Activated CD8-positive, alpha-beta memory T cell treated with anti-CD3 and anti-CD28 coated beads for 24 hours (primary cell): ENCODE measurements at places on chromosomes 12 and 14.
A peak's percentile ranks its signal among the peaks of the same experiment; 100 is the strongest.

DNA sequence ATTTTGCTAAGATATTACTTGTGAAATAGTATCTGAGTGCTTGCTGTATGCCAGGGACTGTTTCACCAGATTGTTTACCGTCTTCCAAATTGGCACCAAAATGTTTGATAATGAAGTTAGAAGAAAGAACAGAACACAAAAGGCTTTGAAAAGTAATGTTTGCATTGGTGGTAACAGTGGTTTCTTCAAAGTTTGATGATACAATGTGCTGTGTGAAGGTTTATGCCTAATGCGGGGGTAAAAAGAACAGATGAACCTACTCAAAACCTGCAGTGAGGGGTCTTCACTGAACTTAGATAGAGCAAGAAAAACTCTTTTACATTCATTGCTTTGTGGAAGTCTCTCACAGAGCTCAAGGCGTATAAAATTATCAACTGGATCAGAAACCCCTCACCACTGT, 76.2 kb downstream of the PRKCH start:
- DNase-seq: no peak

GRCh38 chr14:92898566-92899131, 24.3 kb upstream of the CHGA start:
- no peak for DNase-seq

DNA sequence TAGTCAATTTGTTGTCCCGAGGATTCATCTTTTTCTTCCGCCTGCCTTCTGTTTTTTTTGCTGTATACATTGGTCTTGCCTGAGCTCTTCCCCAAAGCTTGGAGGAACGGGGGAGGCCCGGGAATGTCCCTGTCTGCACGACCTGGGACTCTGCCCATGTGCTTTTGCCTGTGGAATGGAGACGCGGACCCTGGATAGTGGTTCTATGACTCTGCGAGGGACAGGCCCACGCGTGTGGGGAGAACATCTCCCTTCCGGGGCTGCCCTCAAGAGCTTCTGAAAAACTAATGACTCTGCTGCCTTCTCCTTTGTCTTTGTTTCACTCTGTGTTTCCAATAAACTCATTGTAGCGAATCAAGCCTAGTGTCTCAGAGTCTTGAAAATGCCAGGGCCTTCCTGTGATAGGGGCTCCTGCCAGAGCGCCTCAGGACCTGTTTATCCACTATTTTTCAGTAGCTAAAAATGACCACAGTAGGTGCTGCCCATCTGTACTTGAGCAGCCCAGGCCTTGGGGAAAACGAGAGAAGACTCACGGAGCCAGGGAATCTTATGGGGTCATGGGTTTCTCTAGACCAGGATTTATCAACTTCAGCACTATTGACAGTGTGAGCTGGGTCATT, 12.3 kb downstream of the KRT83 start:
- no peak for DNase-seq

DNA sequence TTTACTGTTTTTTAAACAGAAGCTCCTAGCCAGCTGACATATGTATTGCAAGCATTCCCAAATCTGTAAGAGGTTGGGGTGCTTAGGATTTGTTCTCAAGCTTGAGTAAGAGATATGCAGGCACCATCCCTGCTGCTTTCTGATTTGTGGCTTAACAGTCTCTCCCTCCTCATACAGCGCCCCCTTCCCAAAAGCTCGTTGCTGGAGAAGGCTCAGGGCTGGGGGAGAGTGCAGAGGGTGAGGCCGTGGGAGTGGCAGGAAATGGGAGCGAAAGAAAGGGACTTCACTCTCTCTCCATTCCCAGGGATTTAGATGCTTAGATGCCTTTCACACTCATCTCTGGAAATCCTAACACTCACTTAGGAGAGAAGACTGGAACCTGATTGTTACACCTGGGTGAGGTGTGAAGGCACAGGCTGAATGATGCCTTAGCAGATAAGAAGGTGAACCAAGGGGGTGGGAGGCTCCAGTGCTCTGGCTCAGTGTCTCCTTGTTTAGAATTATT, 172.0 kb downstream of the C12orf75 start:
- DNase-seq: no peak

DNA sequence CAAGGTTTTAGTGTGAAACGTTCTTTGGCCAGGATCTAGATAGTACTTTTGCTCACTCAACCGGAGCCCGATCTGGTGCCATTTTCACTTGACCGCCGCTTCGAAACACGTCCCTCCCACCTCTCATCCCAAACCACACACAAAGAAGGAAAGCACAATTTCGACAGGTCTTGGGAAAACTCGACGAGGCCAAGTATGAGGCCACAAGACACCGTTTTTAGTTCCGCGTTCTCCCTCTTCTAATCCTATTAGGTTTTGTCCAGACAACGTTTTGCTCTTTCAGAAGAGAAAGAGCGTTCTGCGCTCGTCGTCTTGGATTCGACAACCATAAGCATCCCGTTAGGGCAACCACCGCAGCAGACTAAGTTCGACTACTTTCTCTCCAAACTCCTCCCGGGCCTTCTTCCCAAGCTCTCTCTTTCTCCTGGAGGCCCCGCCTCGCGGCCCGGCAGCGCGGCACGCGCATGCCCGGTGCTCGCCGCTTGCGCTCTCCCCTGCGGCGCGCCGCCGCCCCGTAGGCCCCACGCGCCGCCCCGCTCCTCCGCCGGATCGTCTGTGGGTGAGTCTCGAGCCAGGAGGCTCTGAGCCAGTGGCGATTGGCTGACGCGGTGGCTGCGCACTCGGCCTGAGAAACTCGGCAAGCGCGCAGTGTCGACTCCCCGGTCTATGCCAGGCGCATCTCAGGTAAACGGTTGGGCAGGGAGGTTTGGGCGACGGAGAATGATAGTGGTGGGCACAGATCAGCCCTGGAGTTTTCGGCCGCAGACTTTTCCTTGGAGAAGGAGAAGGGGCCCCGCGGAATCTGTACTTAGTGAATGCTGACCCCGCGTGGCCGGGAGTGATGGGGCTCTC, at the start of gene MIPOL1:
MIPOL1 (plus strand) TSS at position 517 of the 852 bp plus-strand sequence. CDS start 49,952 bp downstream, outside the sequence.
- peak; percentile 56 for DNase-seq

DNA sequence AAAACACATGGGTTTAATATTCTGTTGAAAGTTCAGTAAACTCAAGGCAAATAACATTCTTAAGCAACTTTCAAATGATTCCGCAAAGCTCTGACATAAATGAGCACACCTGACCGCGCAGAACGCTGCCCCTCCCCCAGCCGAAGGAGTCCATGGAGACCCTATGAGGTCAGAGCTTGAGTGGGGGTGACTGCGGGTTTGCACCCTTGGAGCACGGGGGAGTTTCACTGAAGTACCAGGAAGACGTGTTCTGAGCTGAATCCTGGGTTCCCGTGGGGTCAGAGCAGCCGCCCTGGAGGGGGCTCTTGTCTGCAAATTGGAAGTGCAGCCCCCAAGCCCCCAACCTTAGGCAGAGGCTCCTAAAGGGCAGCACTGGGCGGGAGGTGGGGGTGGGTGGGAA, 324.1 kb upstream of the SFSWAP start:
- DNase-seq: no peak

DNA sequence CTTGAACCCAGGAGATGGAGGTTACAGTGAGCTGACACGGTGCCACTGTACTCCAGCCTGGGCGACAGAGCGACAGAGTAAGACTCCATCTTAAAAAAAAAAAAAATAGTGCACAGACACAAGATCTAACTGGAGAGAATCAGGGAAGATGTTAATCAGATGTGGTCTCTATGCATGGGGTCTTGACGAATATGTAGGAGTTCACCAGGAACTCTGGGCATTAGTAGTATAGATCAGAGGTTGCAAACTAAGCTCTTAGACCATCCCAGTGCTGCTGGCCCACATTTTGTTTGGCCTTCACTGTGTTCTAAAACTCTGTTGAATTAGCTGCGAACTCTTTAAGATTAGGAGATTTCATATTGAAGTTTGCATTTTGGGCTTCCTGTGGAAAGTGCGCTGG, 31.6 kb downstream of the SNRNP35 start:
- no peak for DNase-seq
